ENCODE measurements at places on chromosomes 16 and 17.

DNA sequence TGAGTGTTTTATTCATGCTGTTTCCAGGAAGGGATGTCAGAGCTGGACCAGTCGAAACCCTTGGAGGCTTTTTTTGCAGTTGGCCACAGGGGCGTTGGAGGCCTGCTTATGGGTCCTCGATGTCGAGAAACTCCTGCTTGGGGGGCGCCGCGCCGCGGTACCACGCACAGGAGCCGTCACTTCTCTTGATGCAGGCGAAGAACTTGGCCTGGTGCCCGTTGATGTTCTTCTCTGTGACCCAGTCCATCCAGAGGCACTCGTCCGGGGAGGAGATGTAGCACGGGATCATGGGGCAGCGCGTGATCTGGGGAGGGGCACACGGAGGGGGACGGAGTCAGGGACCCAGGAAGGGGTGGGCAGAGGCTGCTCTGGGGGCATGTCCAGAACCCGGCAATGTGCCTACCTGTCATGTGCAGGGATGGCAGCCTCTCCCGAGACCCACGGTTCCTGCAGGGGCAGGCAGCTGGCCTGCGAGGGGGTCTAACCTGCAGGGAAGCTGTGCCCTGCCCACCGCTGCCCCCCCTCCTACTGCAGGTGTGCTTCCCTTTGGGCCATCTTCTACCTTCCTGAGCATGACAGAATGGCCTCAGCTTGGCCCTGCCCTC, 15.0 kb upstream of the USP36 start:
- no peak for DNase-seq

GRCh38 chr17:4206962-4207361, 56.8 kb downstream of the ANKFY1 start:
- DNase-seq, result no peak

DNA sequence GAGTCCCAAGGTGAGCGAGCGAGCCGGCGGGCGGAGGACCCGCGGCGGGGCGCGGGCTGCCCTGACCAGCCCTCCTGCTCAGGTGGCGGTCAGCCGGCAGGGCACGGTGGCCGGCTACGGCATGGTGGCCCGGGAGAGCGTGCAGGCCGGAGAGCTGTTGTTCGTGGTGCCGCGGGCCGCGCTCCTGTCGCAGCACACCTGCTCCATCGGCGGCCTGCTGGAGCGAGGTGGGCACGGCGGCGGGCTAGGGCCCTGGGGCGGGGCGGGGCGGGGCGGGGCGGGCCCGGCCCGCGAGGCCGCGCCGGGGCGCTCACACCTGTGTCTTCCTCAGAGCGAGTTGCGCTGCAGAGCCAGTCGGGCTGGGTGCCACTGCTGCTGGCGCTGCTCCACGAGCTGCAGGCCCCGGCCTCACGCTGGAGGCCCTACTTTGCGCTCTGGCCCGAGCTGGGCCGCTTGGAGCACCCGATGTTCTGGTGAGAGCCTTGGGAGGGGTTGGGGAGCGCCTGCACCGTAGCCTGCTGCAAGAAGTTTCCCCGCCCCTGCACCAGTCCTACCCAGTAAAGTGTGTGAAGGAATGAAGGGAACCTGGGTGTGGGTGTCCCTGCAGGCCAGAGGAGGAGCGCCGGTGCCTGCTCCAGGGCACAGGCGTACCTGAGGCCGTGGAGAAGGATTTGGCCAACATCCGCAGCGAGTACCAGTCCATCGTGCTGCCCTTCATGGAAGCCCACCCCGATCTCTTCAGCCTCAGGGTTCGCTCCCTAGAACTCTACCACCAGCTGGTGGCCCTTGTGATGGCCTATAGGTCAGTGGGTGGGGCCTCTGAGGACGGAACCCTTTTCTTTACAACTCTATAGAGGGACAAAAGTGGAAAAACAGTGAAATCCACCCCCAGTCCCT, 802 bp downstream of the SETD6 start:
- peak; percentile 21 for DNase-seq

GRCh38 chr16:50251375-50252081, 14.8 kb upstream of the ADCY7 start:
- DNase-seq, result no peak

GRCh38 chr16:30481381-30481780, 8.8 kb downstream of the ITGAL start:
- no peak for DNase-seq

- DNase-seq, result no peak
Observed at GRCh38 chr16:87454391-87454790, 38.4 kb downstream of the ZCCHC14 start.
